ENCODE measurements at places on chromosomes 7 and 10.

GRCh38 chr7:17633067-17633466, 307.2 kb downstream of the SNX13 start:
- no peak for DNase-seq

DNA sequence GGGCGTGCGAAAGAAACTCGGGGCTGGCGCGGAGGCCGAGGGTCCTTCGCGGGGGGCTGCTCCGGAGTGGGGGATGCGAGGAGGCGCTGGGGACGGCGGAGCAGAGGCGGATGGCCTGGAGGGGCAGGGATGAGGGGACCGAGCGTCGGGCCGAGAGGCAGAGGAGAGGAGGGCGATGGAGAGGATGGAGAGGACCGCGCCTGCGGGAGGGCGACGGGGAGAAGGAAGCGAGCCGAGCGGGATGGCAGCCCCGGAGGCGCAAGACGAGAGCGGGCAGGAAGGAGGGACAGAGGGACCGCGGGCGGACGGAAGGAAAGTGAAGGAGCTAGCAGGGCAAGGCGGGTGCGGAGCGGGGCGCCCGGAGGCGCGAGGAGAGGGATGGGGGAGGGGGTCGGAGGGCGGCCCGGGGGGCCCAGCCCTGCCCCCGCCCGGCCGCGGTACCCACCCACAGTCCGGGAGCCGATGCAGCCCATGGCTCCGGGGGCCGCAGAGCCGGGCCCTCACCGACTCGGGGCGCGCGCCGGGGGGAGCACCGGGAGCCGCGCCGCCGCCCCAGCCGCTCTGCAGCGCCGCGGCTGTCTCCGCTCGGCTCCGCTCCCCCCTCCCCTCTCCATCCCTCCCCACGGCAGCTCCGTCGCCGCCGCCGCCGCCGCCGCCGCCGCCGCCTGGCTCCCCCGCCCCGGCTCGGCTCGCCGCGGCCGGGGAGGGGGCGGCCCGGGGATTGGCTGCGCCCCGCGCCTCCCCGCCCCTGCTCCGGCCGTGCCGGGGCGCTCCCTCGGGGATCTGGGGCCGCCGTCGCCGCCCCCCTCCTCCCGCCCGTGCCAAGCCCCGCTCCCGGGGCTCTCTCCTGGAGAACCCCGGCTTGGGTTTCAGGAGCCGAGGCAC, at the start of gene FAM131B:
TSS of gene FAM131B (minus strand) at position 583 of the 885 bp plus-strand sequence. CDS start at position 473, 110 bp downstream.
- DNase-seq, result no peak

DNA sequence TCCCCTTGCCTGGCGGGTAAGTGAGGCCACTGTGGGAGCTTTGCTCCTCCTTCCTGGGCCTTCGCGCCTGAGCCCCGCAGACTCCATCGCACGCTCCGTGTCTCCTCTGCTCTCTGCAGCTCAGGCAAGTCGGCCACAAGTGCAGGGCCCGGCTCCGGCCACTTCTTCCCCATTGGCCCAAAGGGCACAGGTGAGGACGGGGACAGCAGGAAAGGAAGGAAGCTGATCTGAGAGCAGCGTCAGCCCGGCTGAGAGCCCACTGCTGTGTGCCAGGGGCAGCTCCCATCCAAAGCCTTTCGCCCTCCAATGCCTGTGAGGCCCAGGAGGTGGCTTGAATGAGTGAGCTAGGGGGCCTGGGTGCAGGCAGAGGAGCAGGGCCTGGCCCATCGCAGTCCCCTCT, 33.7 kb upstream of the RHEB start:
- no peak for DNase-seq

GRCh38 chr7:116229366-116229765, 19.0 kb downstream of the TES start:
- DNase-seq, result no peak

GRCh38 chr10:71214641-71215559, 2.5 kb downstream of the UNC5B start:
- DNase-seq, result no peak

DNA sequence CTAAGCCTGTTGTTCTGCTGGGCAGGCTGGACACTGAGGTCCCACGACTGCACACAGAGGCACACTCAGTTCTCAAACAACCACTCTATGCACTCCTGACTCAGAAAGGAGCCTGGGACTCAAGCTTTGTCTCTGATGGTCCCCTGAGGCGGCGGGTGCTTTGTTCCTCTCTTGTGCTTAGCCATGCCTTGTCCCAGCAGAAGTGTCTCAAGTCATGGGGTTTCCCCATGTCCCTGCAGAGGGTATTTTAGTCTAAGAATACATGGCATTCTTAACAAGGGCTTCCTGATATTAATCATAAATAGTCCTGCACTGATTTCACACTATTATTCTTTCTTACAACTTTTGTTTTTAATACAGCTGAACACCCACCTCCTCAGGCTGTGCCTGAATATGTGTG, 72.5 kb downstream of the CXCL12 start:
- DNase-seq, result no peak

- no peak for DNase-seq
Measured at GRCh38 chr10:122051609-122052385, 62.8 kb downstream of the TACC2 start.

- no peak for DNase-seq
Measured at GRCh38 chr7:25289518-25289917, 61.2 kb upstream of the NPVF start.

GRCh38 chr7:21972397-21972784, 26.7 kb upstream of the CDCA7L start:
- DNase-seq, result no peak

DNA sequence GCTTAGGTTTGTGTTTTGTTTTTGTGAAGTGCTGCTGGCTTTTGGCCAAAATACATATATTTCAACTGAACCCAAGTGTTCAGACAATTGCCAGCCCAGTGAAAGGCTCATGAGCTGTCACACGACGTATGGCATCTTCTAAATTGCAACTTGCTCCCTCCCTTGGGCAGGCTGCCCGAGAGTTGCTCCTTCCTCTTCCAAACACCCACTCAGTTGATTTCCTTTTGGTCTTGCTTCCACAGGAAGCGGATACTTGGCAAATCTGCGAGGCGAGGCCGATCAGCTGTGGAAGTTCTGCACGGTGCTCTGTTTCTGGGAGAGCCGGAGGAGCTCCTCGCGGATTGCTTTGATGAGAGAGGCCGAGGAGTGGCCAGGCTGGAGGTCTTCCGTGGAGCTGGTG, 39.6 kb upstream of the ATP6V0A4 start:
- DNase-seq, result no peak

DNA sequence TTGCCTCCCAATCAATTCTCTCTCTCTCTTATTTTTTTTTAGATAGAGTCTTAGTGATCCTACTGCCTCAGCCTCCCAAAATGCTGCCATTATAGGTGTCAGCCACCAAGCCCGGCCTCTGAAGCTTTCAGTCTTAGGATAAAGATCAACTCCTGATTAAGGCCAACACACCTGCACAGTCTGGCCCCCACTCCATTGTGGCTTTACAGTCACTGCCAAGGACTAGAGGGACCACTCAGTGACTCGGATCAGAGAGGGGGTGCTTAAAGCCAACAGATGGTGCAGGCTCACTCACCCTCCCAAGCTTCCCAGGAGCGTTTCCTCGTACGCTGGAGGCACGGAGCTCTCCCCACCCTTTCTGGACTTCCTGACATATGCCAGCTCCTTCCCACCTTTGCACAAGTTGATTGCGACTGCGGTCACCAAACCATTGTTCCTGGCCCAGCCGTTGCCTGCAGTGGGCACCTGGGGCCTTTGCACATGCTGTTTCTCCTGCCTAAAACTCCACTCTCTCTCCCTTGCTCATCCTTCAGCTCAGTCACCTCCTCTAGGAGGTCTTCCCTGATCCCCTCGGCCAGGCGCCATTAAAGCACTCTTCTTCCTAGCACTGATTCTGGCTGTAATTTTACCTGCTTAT, 1.7 kb upstream of the CDH23 start:
- no peak for DNase-seq

- DNase-seq, result no peak
Measured at GRCh38 chr10:121608469-121609190, 10.4 kb upstream of the FGFR2 start.

DNA sequence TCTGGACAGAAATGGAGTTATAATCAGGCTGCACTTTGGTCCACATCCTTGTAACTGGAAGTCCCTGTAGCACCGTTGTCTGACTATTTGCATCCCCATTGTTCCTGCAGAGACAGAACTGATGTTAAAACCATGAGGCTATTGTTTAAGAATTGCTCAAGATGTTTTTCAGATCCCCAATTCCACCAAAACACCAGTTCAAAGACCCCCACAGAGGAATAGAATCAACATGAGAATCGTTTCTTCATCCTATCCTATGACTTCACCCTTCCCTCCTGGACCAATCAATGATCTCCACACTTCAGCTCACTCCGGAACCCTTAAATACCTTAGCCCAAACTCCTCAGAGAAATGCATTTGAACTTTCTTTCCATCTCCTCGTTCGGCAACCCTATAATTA, 57.1 kb upstream of the GRID1 start:
- DNase-seq, result no peak

DNA sequence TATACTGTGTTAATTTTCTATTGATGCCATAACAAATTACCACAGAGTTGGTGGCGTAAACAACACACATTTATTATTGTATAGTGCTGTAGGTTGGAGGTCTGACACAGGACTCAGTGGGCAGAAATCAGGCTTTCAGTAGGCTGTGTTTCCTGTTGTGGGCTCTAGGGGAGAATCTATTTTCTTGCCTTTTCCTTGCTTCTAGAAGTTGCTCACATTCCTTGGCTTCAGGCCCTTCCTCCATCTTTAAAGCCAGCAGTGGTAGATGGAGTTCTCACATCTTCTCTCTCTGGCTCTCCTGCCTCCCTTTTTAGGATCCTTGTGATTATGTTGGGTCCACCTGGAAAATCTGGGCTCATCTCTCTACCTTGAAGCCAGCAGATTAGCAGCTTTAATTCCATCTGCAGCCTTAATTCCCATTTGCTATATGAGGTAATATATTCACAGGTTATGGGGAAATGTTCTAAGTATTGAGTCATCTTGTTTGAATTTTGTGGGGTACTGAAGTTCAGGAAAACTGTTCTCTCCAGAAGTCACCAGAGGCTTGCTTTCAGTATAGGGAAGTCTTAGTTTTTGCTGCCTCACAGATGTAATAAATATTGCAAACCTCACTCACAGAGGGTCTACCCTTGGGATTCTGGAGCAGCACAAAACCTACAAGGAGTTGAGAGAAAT, 38.9 kb downstream of the CCNY start:
- no peak for DNase-seq

DNA sequence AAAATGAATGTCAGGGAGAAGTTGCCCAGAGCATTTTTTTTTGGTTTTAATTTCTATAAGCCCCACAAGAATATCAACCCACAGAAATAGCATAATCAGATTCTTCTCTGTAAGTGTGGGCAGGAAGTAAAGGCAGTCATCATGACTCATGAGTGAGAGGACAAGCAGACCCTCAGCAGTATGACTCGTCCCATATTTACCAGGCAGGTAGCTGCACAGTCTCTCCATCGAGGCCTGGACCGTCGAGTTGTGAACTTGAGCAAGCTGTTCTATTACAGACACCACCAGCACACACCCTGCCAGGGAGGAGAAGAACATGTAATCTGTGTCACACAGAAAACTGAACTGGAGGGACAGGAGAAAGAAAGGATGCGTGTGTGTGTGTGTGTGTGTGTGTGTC, 37.8 kb downstream of the AOAH start:
- no peak for DNase-seq

- no peak for DNase-seq
Measured at GRCh38 chr7:128740996-128741395, 1.8 kb downstream of the CALU start.

DNA sequence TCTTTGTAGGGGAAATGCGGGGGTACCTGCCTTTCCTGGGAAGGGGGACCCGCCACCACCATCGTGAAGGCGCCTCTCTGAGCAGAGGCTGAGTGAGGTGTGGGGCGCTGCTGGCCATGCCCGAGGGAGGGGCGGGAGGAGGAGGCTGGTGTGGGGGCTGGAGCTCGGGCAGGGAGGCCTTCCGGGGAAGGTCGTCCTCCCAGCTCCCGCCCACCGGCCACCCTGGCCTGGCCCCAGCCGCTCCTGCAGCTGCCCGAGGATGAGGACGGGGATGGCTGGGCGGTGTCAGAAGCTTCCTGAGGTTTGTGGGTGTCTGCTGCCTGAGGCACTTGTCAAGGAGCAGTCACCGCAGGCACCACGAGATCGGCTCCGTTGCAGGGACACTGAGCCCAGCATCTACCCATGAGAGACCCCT, 11.4 kb downstream of the PWWP2B start:
- no peak for DNase-seq

GRCh38 chr10:52768001-52768532, 4.5 kb downstream of the MBL2 start:
- no peak for DNase-seq

- no peak for DNase-seq
Measured at GRCh38 chr7:2602406-2603043, 29.3 kb upstream of the TTYH3 start.

DNA sequence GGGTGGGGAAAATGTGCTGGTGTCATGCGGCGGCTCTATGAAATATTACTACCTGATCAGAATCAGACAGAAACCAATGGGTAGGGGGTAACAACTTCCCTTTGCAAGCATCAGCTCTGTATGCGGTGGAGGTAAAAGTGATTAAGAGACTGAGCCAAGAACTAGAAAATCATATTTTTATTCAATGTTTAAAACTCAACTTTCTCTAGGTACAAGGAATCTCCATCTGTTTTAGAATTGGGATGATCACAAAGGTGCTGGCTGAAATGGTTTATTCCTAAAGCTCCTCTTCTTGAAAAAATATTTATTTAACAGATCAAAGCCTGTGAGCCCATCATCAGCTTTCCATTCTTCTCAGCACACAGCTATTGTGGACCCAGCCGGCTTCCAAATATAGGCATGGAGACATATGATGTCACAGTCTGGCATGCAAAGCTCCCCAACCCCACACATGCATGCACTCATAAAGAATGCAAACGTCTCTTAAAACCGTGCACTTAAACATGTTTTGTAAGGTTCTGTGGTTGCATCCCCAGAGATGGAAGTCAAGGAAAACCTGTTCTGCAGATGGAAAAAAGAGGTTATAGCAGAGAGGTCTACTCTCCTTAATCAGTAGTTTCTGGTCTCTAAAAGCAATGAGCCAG, 126.0 kb downstream of the SKIDA1 start:
- DNase-seq, result no peak

GRCh38 chr7:34074421-34074820, 169.1 kb downstream of the BMPER start:
- no peak for DNase-seq

DNA sequence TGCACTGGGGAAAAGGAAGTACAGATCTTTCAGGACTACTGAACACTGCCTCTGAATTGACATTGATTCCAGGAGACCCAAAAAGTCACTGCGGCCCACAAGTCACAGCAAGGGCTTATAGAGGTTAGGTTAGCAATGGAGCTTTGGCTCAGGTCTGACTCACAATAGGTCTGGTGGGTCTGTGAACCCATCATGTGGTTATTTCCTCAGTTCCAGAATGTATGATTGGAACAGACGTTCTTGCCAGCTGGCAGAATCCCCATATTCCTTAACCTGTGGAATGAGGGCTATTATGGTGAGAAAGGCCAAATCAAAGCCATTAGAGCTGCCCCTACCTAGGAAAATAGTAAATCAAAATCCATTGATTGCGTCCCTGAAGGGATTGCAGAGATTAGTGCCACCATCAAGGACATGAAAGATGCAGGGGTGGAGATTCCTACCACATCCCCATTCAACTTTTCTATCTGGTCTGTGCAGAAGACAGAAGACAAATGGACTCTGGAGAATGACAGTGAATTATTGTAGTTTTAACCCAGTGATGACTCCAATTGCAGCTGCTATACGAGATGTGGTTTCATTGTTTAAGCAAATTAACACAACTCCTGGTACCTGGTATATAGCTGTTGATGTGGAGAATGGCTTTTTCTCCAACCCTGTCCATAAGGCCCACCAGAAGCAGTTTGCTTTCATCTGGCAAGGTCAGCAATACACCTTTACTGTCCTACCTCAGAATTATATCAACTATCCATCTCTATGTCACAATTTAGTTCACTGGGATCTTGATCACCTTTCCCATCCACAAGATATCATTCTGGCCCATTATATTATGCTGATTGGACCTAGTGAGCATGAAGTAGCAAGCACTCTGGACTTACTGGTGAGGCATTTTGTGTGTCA, 44.5 kb upstream of the PIK3CG start:
- no peak for DNase-seq

Data from GF-D8 (cell line).